Thymus (tissue), 14 donors: ENCODE measurements at places on chromosomes 11 and 22. TPM values are rescaled to one million over a fixed set of nuclear protein-coding genes. Genes with fewer than 3 reads are reported as not detected.

DNA sequence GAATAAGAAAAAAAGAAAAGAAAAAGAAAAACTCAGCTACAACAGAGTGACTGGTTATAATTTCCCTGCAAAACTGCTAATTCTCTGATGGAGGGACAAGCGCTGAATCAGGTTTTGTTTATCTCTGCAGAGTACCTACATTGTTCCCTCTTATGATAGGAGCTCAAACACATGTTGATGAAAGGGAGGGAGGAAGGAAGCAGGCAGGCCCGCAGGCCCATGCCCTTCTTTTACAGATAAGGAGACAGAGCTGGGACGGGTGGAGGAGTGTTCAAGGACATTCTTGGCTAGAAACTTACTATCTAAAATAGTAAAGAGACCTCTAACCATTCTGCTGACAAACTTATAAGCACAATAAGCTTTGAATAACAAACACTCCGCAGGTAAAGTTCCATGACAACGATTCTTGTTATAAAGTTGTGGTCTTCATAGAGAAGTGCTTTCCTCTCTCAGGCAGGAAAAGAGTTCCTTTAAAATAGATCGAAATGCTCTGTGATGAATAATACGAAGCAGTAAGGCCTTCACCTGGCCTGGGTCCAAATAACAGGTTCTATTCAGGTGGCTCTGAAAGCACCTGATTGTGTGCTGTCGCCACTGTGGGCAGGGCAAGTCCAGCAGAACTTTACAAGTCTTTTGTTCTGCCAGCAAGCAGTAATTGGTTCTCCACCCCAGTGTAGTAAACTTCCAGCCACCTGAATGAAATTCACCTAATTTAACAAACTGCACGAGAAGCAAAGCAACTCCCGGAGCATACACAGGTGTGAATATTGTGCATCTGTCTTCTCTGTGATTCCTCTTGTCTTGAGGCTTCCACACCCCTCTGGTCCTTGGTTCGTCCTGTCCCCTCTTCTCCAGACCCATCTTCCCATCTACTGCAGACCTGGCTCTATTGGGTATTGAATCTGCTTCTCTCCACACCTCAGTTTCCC lies 15.3 kb upstream of the MICAL2 start:
- peaks cover 14% of the 10 kb centered on the region for H3K4me1 ChIP-seq
- no peaks in the 10 kb centered on the region for H3K27me3 ChIP-seq
- no peak for DNase-seq

DNA sequence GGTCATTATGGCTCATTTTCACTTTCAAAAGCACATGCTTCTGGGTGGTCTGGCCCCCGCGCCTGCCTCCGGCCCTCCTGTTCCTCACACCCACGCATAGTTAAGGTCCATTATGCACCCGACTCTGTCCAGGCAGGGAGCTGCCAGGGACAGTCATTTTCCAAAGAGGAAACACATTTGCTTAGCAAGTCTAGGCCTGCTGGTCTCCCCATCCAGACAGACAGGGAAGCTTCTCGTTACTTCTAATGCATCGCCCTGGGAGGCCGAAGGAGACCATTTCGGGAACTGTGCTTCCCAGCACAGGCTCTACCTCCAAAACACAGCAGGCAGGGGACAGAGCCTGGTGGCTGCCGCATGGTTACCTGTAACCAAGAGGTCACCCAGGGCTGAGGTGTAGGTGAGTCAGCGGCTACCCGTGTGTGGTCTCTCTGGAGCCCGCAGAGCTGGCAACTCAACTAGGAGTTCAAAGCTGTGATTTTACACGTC lies 87.1 kb upstream of the SHANK2 start:
- peaks cover 6% of the 10 kb centered on the region for H3K4me1 ChIP-seq
- no peak overlapping the region for H3K4me3 ChIP-seq
- no peak for DNase-seq
- no peak overlapping the region for H3K27ac ChIP-seq
- H3K36me3 ChIP-seq: no peaks in the 10 kb centered on the region

GRCh38 chr22:29519996-29520395 lies 33.6 kb downstream of the THOC5 start:
- no peak for DNase-seq
- H3K27me3 ChIP-seq: no peaks in the 10 kb centered on the region
- peaks cover 77% of the 10 kb centered on the region for H3K36me3 ChIP-seq
- H3K27ac ChIP-seq: no peak overlapping the region

- no peaks in the 10 kb centered on the region for H3K4me1 ChIP-seq
- H3K27me3 ChIP-seq: no peaks in the 10 kb centered on the region
- DNase-seq: no peak
- H3K36me3 ChIP-seq: no peaks in the 10 kb centered on the region
- no peak overlapping the region for H3K4me3 ChIP-seq
Observed at GRCh38 chr22:42763965-42764480, 43.4 kb upstream of the A4GALT start.

Gene ADM
- total RNA-seq: 4.7 TPM
